ENCODE measurements at places on chromosomes 7 and 10.

DNA sequence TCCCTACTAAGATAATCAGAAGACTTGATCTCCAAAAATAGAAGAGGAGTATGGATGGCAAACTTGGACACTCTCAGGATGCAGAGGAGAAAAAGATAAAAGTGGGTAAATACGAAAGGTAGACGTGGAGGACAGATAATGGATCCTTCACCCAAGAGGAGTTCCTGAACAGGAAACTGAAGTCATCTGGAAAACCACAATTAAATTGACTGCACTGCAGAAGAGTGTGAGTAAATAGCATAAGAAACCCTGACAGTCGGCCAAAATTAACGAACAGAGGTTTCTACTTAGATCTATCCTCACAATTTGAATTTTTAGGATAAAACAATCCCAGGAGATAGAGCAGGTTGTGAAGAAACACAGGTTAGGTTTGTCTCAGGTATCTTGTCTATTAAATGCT, 70.5 kb downstream of the SDK1 start:
- no peak for DNase-seq

GRCh38 chr7:33190688-33191304, 61.4 kb downstream of the BBS9 start:
- no peak for DNase-seq

- peak; percentile 76 for DNase-seq
Measured at GRCh38 chr7:129829737-129830631, 122.8 kb downstream of the UBE2H start.

DNA sequence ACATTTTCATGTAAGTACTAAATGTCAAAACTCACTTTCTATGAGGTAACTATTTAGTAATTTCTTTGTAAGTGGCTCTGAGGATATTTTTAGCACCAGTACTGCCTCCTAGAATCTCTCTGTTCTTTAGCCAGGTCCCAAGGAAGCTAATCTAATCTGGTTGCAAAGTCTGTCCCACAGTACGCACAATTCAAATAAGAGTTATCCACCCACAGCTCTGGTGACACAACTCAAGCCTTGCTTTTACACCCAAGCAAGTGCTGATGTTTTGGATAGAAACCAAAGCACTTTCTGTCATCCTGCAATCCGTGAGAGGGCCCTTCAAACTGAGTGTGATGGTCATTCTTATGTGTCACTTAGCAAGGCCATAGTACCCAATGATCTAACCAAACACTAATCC, 14.5 kb downstream of the GIMAP5 start:
- no peak for DNase-seq

DNA sequence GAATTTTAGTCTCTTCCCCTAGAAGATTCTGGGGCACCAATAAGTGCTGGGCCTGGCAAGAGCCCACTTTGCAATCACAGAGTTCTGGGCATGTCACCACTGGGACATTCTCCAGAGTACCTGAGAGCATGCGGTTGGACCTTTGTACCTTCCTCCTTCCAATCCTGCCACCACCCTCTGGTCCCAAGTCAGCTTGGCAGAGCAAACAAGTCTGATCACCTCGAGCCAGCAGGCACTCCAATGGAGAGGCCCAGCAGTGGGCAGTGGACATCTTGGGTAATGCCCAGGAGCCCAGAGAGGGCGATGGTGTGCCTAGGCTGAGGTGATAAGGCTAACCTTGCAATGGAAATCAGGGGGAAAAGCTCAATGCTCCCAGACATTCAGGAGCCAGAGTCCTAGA, 43.4 kb downstream of the SH3PXD2A start:
- DNase-seq: no peak

DNA sequence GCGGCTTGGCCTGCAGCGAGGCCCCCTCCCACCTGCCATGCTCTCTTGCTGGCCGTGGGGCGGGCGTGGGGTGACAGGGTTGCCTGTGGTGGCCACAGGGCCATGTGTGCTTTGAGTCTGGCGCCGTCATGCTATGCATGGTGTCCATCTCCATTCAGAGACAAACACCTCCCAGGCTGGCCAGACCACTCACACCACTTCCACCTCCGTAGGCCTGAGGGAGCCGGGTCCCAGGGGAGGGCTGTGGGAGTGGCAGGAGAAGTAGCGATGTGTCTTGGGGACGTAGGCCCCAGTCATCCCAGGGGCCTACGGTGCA, 65.5 kb downstream of the DNAJB6 start:
- DNase-seq: no peak

- no peak for DNase-seq
Measured at GRCh38 chr10:95309958-95310357, 19.2 kb upstream of the PDLIM1 start.

GRCh38 chr10:21926949-21927348, 76.6 kb downstream of the DNAJC1 start:
- no peak for DNase-seq

- DNase-seq: no peak
Measured at GRCh38 chr7:135330088-135330487, 96.5 kb downstream of the STRA8 start.

GRCh38 chr10:49664006-49664841, 15.2 kb upstream of the C10orf53 start:
- DNase-seq: no peak

GRCh38 chr7:37833107-37833817, 15.1 kb upstream of the NME8 start:
- DNase-seq: peak; percentile 70

DNA sequence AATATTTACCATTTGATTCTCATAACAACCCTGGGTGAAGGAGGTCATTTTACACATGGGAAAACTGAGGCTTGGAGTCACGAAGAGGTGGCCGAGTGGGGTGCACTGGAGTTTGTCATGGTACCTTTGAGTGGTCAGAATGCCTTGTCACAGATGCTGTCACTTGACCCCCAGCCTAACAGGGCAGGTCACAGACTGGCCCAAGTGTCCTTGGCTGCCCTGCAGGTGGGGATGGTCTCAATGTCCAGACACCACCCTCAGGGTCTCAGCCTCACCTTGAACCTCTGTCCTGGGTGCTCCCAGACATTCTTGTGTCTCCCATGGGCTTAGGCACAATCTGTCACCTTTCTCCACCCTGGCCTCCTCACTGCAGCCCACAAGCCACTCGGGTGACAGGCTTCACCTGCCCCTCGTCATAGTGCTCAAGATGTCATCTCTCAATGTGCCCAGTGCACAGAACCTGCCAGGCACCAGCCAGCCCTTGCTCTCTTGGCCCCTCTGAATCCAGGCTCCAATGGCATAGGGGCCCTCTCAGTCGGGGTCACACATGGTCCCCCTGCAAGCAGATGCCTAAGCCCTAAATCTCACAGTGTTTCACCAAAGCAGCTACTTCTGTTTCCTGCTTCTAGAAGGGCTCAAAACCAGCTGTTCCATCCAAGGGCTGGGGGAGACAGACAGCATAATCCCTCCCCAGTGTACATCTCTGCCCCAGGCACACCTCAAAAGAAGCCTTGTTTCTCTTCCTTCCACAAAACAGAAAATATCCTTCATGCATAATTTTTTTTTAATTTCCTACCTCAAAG, 76.8 kb upstream of the NANOS1 start:
- DNase-seq: no peak

- no peak for DNase-seq
Measured at GRCh38 chr10:123392182-123392963, 238.2 kb downstream of the BUB3 start.

DNA sequence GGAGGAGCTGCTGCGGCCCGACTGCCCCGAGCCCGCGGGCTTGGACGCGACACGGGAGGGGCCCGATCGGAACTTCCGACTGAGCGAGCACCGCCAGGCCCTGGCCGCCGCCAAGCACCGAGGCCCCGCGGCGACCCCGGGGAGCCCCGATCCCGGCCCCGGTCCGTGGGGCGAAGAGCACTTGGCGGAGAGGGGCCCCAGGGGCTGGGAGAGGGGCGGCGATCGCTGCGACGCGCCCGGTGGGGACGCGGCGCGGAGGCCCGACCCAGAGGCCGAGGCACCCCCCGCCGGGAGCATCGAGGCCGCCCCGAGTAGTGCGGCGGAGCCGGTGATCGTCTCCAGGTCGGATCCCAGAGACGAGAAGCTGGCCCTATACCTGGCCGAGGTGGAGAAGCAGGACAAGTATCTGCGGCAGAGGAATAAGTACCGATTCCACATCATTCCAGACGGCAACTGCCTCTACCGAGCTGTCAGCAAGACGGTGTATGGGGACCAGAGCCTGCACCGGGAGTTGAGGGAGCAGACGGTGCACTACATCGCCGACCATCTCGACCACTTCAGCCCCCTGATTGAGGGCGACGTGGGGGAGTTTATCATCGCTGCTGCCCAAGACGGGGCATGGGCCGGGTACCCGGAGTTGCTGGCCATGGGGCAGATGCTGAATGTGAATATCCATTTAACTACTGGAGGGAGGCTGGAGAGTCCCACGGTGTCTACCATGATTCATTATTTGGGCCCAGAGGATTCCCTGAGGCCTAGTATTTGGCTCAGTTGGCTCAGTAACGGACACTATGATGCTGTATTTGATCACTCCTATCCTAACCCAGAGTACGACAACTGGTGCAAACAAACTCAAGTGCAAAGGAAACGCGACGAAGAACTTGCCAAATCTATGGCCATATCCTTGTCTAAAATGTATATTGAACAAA, 1.4 kb downstream of the OTUD1 start:
- peak; percentile 26 for DNase-seq

DNA sequence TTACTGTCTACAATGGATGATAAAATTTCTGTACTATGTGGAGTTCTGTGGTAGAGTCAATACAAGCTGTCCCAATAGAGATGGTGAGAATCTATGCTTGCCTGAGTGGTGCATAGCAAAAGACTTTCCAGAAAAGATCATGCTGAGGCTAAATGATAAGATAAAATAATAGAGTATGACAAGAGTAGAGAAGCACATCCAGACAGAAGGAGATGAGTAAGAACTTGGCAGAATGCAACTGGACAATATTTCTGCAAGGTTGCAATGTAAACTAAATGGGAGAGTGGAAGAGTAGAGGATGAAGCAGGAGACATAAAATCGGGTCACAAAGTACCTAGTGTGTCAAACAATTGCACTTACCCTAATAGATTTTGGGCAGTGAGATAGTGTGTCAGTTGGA, 347.6 kb downstream of the MDFIC start:
- DNase-seq: no peak

DNA sequence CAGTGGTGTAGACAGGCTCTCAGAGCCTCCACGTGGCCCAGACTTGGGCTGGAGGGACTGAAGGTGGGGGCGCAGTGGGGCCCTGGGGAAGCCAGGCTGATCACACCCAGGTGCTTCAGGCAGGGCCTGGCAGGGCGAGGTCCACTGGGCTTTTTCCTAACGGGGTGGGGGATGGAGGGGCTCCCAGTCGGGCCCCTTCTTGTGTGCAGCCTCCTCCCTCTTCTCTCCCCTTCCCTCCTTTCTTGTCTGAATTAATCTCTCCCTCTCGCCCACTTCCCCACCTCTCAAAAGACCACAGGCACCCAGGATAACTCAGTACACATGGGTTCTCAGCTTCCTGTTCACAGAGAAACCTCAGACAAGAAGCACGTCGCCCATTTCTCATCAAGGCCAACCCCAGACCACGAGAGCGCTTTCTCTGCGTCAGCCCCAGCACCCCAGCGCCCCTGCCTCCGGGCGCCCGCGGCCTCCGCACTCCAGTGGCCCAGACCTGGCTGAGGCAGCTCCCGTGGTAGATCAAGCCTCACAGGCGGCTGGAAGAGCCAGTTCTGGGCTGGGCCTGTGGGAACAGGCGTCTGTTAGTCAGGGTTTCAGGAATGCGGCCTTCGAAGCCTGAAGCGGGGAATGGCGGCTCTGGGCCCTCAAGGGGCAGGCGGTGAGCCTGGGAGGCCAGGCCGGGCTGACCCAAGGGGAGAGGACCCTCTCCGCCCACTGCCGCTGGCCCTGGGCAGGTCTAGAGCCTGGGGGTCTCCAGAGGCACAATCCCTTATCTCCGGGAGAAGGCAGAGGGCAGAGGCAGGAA, 50.6 kb downstream of the PWWP2B start:
- no peak for DNase-seq

GRCh38 chr10:17348501-17349349, 105.7 kb downstream of the ST8SIA6 start:
- no peak for DNase-seq

GRCh38 chr10:129869596-129870473, 94.2 kb downstream of the EBF3 start:
- DNase-seq: no peak

DNA sequence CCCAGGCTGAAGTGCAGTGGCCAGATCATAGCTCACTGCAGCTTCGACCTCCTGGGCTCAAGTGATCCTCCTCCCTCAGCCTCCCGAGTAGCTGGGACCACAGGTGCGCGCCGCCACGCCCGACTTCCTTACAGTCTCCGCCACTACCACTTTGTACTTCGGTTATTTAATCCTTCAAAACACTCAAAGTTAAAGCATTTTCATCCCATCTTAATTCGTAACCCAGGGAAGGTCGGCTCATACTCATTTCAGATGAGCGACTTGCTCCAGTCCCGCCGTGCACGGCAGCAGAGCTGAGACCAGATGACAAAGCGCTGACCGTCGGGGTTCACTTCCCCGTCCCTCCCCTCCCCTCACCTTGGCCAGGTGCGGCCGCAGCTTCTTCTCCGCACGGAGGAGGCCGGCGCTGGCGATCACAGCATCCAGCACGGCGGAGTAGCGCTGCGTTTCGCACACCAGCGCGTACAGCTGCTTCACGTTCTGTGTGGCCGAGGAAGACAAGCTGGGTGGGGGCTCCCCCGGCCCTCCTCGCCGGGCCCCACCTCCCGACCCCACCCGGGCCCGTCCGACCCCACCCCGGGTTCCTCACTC, 457 bp downstream of the NSUN5 start:
- DNase-seq: no peak

DNA sequence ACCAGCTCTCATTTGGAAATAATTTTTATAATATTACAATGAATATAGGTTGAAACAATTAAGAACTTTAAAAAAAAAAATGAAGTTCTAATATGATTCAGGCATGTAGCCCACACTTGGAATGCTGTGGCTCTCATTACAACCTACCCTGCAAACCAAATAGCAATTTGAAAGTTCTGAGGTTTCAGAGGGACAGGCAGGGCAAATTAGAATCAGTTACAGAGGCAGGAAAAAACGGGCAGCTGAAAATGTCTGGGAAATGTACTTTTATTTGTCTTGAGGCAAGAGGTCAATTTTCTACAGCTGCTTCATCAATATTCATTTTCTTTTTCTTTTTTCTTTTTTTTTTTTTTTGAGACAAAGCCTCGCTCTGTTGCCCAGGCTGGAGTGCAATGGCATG, 95.3 kb downstream of the PIP4K2A start:
- no peak for DNase-seq

DNA sequence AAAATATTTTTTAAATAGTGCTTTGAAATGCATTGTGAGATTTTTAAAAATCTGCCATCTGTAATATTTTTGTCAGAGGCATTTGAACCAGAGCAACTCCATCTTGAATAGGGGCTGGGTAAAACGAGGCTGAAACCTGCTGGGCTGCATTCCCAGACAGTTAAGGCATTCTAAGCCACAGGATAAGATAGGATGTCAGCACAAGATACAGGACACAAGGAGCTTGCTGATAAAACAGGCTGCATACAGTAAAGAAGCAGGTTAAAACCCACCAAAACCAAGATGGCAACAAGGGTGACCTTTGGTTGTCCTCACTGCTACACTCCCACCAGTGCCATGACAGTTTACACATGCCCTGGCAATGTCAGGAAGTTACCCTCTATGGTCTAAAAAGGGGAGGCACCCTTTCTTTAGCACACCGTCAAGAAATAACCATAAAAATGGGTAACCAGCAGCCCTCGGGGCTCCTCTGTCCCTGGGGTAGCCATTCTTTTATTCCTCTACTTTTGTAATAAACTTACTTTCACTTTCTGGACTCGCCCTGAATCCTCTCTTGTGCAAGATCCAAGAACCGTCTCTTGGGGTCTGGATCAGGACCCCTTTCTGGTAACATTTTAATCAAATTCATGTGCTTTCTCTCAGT, 273.7 kb downstream of the SEMA3D start:
- no peak for DNase-seq

- DNase-seq: no peak
Measured at GRCh38 chr7:122629412-122629953, 69.4 kb downstream of the RNF133 start.
